ENCODE measurements at places on chromosomes 16 and 17.

DNA sequence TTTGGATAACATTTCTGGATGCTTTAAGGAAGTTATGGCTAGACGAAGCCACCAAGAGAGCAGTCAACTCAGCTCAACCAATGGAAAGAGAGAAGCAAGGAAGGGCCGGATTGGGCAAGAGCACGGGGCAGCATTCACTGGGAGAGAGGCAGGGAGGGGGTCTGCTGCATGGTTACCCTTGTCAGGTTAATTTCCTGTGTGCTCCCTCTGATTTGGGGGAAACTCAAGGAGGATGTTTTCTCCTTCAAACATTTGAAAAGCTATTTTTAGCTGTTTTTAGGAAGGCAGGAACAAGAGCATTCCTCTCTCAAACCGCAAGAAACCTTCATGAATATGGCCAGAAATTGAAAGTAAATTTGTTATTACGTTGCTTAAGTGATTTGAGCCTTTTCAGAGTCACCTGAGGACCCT lies 118.5 kb upstream of the ZFHX3 start:
- DNase-seq = no peak

DNA sequence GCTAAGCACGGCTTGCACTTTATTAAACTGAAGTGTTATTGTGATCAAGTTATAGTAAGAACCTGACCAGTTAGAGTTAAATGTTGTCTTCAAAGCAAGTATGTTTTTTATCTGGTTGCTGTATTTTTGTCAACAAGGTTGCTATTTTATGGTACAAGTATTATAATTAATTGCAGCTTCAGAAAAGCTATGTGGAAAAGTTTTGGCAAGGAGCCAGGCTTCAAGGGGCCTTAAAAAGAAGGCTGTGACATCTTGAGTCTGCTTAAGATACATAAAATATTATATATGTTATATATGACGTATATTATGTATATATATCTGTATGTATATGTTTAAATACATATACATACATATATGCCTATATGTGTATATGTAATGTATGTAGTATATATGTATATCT lies 1461.2 kb upstream of the CDH8 start:
- no peak for DNase-seq

GRCh38 chr16:18827890-18828289 lies 26.5 kb upstream of the ARL6IP1 start:
- no peak for DNase-seq

GRCh38 chr17:65278050-65278819 lies 141.1 kb downstream of the RGS9 start:
- no peak for DNase-seq

DNA sequence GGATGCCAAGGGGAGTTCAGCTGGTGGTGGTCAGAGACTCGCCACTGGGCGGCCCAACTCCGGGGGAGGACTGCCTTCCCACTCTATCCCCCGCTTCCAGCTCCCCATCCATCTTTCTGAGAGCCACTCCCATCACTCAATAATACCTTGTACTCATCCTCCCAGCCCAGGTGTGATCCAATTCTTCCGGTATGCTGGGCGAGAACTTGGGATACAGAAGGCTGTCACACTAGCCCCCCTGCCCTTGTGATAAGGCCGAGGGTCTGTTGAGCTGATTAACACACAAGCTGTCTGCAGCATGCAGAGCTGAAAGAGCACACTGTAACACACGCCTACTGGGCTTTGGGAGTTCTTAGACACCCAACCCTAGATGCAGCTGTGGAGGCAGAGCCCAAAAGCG lies 460.4 kb upstream of the EEF2KMT start:
- DNase-seq = no peak

- DNase-seq = no peak
Observed at GRCh38 chr17:34601416-34601815, 22.0 kb downstream of the TMEM132E start.

DNA sequence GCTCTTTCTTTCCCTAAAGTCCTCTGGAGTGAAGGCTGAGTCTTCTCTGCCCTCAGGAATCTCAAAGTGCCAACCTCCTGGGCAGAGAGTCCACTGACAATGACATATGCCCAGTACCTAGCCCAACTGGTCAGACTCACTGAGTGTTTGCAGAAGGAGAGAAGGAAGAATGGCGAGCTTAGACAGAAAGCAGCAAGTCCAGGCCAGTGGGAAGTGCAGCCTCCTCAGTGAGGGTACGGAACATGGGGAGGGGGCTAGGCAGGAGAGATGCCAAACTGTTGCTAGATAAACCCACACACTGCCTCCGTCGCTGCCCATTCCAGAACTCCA lies 678 bp downstream of the EXOC7 start:
- DNase-seq = no peak

- no peak for DNase-seq
Observed at GRCh38 chr17:31535581-31535981, 144.1 kb downstream of the RAB11FIP4 start.

DNA sequence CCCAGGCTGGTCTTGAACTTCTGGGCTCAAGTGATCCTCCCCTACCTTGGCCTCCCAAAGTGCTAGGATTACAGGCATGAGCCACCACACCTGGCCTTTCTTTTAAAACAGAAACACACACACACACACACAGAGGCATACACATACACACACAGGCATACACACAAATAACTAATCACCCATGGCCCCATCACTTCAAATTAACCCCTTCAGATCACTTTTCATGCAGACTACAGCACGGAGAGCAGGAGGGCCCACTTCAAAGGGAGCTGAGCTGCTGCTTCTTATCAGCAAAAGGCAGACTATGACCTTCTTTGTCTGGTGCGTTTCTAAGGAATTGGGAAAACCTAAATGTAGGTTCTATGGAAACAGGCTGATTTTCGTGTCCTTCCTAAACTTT lies 1.9 kb downstream of the CLCN7 start:
- DNase-seq = no peak

DNA sequence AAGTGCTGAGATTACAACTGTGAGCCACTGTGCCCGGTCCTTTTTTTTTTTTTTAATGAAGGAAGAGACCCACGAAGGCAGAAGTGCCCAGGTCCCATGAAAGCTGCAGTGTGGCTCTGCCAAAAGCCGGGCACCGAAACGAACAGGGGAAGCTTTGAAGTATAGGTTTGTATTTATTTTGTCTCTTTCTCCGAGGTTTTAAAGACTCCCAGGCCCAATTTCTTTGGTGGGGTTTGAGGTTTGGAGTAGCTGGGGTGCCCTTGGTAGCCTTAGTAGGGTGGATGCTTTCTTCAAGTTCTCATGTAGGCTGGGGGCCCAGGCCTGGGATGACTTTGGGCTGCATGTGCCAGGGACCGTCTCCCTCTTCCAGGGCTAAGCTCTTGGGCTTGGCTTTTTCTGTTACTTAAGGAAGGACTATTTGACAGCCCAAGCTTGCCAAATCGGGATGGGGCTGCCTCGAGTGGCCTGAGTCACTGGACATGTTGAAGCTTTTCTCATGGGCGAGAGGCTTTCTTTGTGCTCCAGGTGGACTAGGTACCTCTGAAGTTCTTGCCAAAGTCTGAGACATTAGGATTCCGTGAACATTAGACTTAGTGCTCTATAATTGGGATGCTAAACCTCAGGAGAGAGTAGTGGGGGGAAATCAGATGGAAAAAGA lies 66.3 kb downstream of the WIPI1 start:
- DNase-seq = no peak

- no peak for DNase-seq
Observed at GRCh38 chr16:56726926-56727325, 3.0 kb upstream of the NUP93 start.

GRCh38 chr16:6258056-6258455 lies 1074.6 kb upstream of the RBFOX1 start:
- no peak for DNase-seq

- no peak for DNase-seq
Observed at GRCh38 chr17:80755650-80756405, 211.2 kb downstream of the RPTOR start.

GRCh38 chr17:69713815-69714214 lies 299.3 kb downstream of the MAP2K6 start:
- no peak for DNase-seq
